Fibroblast of skin of right quadriceps (primary cell): ENCODE measurements at places on chromosomes 1 and 21.

DNA sequence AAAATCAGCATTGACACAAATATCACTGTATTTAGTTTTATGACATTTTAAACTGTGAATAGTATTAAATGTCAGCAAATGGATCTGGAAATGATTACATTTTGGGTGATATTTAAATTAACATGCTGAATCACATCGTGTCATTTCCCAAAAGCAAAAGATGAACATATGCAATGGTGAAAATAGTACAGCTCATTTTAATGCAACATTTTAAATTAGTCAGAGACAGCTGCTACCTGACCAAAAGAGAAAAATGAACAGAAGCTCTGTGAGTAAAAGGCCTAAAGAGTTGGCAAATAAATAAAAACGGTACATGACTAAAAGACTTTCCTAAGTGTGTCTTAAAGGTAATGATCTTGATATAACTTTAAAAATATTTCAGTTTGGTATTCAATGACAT lies 86.0 kb upstream of the GNG4 start:
- DNase-seq = peak; percentile 54

DNA sequence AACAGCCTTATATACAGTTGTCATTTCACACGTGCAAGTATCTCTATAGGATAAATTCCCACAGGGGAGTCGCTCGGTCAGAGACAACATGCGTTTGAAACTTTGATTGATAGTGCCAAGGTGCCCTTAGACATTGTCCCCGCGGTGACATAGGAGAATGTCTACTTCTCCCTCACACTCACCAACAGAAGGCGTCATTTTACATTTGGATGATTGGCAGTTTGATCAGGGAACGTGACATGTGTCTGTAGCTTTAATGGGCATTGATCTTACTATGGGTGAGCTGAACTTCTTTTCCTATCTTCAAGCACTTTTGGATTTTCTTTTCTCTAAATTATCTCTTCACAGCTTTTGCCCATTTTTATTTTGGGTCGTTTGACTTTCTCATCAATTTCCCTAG lies 42.6 kb upstream of the PAX7 start:
- no peak for DNase-seq

DNA sequence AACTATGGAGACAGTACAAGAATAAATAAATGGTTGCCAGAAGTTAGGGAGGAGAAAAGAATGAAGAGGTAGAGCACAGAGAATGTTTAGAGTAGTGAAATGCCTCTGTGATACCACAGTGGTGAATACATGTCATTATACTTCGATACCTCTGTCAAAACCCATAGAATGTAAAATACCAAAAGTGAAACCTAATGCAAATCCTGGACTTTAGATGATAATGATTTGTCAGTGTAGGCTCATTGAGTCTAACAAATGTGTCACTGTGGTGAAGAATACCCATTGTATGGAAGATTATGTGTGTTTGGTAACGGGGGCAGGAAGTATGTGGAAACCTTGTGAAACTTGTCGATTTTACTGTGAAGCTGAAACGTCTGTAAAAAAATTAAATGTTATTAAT lies 1106.5 kb upstream of the TMPRSS15 start:
- DNase-seq = no peak

- DNase-seq = no peak
These were observed 78.1 kb downstream of the NKAIN1 start for GRCh38 chr1:31161571-31161970.

- DNase-seq = peak; percentile 57
These were observed 66.3 kb upstream of the LRRC8D start for GRCh38 chr1:89754518-89754917.

DNA sequence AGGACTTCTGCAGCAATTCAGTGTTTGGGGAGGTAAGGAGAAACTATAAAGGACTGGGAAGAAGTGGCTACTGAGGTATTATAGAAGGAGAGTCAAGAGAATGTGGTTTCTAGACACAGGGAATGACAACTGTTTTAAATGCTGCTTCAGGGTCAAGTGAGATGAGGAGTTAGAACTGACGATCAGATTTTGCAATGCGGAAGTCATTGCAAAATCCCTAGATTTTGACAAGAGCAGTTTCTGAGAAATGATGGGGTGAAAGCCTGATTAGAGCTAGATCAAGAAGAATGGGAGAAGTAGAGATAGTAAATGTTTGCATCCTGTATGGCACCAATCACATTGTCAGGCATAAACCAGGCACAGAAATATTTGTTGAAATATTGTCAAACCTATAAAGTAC lies 4.7 kb upstream of the TSNAX start:
- no peak for DNase-seq

- DNase-seq = no peak
These were observed 60.8 kb downstream of the SLC37A1 start for GRCh38 chr21:42574234-42575027.

DNA sequence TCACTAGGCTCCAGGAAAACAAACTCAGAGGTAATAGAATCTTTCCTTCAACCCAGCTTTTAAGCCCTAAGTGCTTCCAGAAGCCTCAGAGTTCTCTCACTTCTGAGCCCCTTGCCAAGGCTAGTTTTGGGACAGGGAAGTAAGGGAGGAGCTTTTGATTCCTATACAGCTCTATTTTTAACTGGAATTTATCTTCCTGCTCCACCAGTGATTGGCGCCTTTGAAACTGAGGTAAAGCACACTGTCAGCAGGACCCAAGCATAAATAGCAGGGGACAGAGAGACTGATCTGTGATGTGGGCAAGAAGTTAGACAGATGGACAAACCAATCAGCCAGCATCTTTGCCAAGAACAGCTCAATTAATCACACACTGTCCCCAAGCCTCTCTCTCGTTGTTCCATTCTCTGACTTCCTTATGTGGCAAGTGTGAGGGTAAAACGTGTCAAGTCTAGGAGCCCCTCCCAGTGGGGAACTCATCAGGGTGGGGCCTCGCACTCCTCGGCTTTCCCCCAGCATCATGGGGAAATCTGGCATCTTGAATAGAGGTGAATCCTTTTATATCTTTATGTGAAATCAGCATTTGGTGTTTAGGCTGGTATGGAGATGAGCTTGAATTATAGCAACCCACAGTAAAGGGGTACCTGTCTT lies 40.2 kb upstream of the MPZL1 start:
- DNase-seq = no peak

GRCh38 chr1:119679223-119679622 lies 31.2 kb upstream of the ZNF697 start:
- no peak for DNase-seq

DNA sequence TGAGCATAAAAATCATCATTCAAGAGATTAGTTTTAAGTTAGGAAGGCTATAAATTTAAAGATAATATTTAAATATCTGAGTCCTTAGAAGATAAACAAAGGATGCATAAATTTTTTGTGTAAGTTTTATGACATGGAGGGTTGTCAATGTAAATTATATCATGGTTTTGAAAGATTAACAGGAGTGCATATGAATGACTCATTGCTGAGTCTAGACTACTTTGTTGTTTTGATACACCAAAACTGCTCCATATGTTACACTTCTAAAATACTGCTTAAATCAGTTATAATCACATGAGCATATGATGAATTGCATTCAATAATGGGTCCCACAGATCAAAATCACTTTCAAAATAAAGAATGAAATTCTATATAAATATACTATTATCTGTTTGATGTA lies 312.5 kb downstream of the KCNT2 start:
- DNase-seq = peak; percentile 39
